ENCODE measurements at places on chromosomes 5 and 9. TPM values are rescaled to one million over a fixed set of nuclear protein-coding genes. Genes with fewer than 3 reads are reported as not detected.

The TMEM252 gene
- total RNA-seq: 0.67 TPM

The ZBTB26 gene
- 11.3 TPM for total RNA-seq

DNA sequence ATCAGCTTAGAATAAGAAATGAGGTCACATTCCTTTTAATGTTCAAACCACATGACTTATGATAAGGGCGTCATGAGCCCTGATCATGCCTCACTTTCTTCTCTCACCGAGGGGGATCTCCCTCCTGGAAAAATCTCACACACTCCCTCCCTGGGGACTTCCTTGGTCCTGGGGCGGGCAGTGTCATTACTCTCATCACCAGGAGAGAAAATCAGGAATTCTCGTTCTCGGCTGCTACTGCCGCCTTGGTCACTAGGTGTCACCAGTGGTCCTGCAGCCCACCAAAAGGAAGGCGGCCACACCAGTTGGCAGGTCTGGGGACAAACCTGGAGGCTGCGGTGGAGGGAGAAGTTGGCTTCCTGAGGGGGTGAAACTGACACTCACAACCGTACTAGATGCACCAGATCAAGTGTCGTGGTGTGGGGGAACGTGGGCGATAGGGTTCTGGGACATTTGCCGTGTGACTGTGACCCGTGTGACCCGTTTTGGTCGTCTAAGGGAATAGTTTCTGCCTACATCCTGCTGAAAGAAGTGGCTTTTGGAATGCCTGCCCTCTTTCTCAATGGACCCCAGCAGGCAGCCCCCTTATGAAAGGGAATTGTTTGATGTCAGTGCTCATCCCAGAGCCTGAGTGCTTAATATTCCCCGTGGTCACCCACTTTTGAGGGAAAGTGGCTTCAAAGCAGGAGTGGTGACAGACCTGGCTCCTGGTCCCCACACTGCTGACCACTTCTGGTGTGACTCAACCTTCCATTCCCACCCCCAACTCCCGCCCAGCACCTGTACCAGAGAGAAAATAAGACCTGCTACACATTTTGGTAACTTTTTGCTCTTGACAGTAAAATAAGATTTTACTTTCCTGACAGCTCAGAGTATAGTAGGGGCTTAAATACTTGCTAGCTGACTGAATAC, 63.2 kb downstream of the ACER2 start:
- H3K27me3 ChIP-seq: peaks cover 13% of the 10 kb centered on the region
- peaks cover 6% of the 10 kb centered on the region for H3K4me1 ChIP-seq
- H3K27ac ChIP-seq: no peak overlapping the region
- no peak for DNase-seq

DNA sequence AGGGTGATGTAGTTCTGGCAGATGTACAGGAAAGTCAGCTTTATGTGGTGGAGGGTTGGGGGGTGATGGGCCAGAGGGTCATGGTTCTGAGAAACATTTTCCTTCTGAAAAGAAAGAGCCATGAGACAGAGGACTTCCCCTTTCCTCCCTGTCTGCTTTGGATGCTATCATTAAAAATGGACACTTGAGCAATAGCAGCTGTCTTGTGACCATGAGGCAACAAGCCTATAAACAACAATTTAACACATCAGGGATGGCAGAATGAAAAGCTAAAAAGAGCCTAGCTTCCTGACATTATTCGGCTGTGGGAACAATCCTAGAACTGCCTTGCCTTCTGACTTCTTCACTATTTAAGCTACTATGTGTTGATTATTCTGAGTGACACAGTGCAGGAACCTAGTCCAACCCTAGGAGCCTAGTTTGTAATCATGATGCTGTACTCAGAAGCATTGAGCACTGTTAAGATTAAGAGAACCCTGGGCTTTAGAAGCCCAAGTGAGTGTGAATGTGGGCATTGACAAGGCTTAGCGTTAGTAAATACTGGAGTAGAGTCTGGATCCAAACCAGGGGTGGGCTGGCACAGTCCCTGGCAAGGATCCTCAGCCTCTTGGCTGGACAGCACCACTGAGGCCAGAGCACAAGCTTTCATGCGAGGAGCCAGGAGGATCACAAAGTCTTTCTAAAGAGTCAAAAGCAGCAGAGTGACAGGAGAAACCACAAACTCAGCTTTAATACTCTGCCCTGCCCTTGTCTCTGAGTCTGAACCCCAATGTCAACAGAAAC, 178.5 kb upstream of the EGFLAM start:
- no peaks in the 10 kb centered on the region for H3K36me3 ChIP-seq
- DNase-seq: no peak
- no peak overlapping the region for H3K27ac ChIP-seq

The ROPN1L gene
- 2.0 TPM for total RNA-seq

GRCh38 chr9:15305470-15305869, 1.5 kb downstream of the TTC39B start:
- H3K27me3 ChIP-seq: peaks cover 2% of the 10 kb centered on the region
- H3K36me3 ChIP-seq: peaks cover 4% of the 10 kb centered on the region
- peak overlapping the region; percentile 97 for H3K4me3 ChIP-seq
- H3K4me1 ChIP-seq: peaks cover 7% of the 10 kb centered on the region
- peak overlapping the region; percentile 66 for H3K27ac ChIP-seq

GRCh38 chr5:81606150-81606549, 144.7 kb downstream of the SSBP2 start:
- H3K4me3 ChIP-seq: no peak overlapping the region
- no peak overlapping the region for H3K27ac ChIP-seq
- peaks cover 17% of the 10 kb centered on the region for H3K4me1 ChIP-seq
- H3K27me3 ChIP-seq: no peaks in the 10 kb centered on the region
- no peak for DNase-seq
- H3K36me3 ChIP-seq: peaks cover 28% of the 10 kb centered on the region

- no peak overlapping the region for H3K4me3 ChIP-seq
- no peak overlapping the region for H3K27ac ChIP-seq
- H3K4me1 ChIP-seq: peaks cover 10% of the 10 kb centered on the region
- DNase-seq: no peak
Measured at GRCh38 chr5:66856041-66856805, 260.0 kb downstream of the MAST4 start.

GRCh38 chr5:92181656-92182055, 798.5 kb upstream of the ARRDC3 start:
- no peak for DNase-seq
- no peaks in the 10 kb centered on the region for H3K27me3 ChIP-seq
- no peaks in the 10 kb centered on the region for H3K36me3 ChIP-seq
- H3K27ac ChIP-seq: no peak overlapping the region
- H3K4me3 ChIP-seq: no peak overlapping the region

- DNase-seq: no peak
- no peaks in the 10 kb centered on the region for H3K27me3 ChIP-seq
- H3K36me3 ChIP-seq: peaks cover 4% of the 10 kb centered on the region
- H3K4me1 ChIP-seq: peaks cover 14% of the 10 kb centered on the region
- H3K27ac ChIP-seq: no peak overlapping the region
Measured at GRCh38 chr5:893137-893506, 438 bp downstream of the TRIP13 start.

- H3K36me3 ChIP-seq: no peaks in the 10 kb centered on the region
- no peak overlapping the region for H3K4me3 ChIP-seq
Measured at GRCh38 chr5:112010475-112010874, 253.5 kb upstream of the NREP start.

- H3K4me1 ChIP-seq: peaks cover 4% of the 10 kb centered on the region
- H3K4me3 ChIP-seq: no peak overlapping the region
- no peak overlapping the region for H3K27ac ChIP-seq
- no peaks in the 10 kb centered on the region for H3K36me3 ChIP-seq
Measured at GRCh38 chr9:135357863-135358551, 121.6 kb upstream of the PPP1R26 start.

Measured in type B pancreatic cell (in vitro differentiated cells).